ENCODE measurements at places on chromosomes 1 and 21. TPM values are rescaled to one million over a fixed set of nuclear protein-coding genes. Genes with fewer than 3 reads are reported as not detected.

- no peak for DNase-seq
These were observed 27.1 kb downstream of the C4BPA start for GRCh38 chr1:207131163-207131562.

DNA sequence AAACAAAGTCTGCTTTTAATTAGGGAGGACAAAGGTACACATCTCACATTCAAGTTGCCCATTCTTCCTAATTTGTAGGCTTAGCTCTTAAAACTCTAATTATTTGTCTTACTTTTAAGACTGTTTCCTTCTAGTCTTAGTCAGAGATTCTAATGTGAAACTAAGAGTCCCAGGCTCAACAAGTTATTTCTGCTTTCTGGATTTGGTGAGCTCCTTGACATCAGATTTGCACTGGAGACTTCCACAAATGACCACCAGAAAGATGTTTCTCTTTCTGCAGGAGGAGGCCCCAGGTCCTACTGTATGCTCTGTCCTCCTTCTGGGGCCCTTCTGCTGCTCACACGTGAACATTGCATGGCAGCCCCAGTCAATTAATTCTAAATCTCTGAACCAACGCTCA, 194.2 kb upstream of the JUN start:
- DNase-seq: no peak

The TMEM200B gene
- total RNA-seq: 8.7 TPM

DNA sequence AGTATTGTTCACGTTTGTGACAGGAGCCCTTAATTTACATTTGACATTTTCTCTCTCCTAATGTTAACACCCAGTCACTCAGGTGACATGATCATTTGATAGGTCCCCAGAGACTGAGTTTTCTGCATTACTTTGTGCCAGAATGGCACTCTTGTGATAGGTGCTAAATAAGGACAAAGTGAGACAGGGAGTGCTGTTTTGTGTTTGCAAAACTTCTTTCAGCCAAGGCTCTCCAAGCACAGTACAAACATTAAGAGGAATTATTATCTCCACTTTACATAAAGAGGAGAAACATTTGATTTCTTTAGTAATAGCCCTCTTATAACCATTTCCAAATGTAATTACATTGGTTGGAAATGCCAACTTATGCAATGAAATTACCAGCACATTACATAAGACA, 355.2 kb downstream of the NTNG1 start:
- DNase-seq: no peak

GRCh38 chr1:6960291-6960811, 175.1 kb downstream of the CAMTA1 start:
- DNase-seq: no peak
